ENCODE measurements at places on chromosomes 1 and 21. TPM values are rescaled to one million over a fixed set of nuclear protein-coding genes. Genes with fewer than 3 reads are reported as not detected.

- no peak overlapping the region for H3K27ac ChIP-seq
- no peaks in the 10 kb centered on the region for H3K27me3 ChIP-seq
- peaks cover 7% of the 10 kb centered on the region for H3K4me1 ChIP-seq
- no peak overlapping the region for H3K4me3 ChIP-seq
- no peaks in the 10 kb centered on the region for H3K36me3 ChIP-seq
These were observed 85.5 kb downstream of the SYT2 start for GRCh38 chr1:202624781-202625108.

GRCh38 chr1:7136166-7136953, 351.1 kb downstream of the CAMTA1 start:
- H3K4me3 ChIP-seq = no peak overlapping the region
- H3K27me3 ChIP-seq = no peaks in the 10 kb centered on the region
- no peak overlapping the region for H3K27ac ChIP-seq
- DNase-seq = no peak
- no peaks in the 10 kb centered on the region for H3K36me3 ChIP-seq
- no peaks in the 10 kb centered on the region for H3K4me1 ChIP-seq

DNA sequence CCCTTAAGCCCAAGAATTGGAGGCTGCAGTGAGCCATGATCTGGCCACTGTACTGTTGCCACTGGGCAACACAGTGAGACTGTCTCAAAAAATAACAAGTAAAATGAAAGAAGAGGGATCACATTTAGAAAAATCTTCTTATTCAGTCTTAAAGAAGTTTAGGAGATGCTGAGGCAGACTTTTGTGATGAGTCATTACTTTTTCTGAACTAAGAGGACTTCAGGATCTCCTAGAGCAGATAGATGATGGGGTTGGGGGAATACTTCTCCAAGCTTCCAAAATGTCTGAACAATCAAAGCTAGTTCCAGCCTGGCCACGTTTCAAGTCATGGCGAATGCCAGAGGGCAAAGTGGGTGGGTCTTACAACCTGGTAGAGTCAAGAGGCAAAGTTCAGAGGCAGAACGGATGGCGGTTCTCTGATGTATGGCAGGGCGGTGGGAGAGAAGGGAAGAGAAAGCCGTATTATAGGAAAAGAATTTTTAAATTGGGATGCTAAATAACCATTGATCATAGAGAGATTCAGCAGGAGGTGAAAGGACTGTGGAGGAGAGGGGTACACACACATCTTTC, 2.1 kb upstream of the CIART start:
- peak overlapping the region; percentile 96 for H3K27ac ChIP-seq
- H3K4me1 ChIP-seq = peaks cover 8% of the 10 kb centered on the region
- no peaks in the 10 kb centered on the region for H3K27me3 ChIP-seq
- no peak for DNase-seq

The RAB25 gene
- total RNA-seq = 62.0 TPM

The MYCL gene
- 3.6 TPM for total RNA-seq

- H3K36me3 ChIP-seq = no peaks in the 10 kb centered on the region
- no peak overlapping the region for H3K27ac ChIP-seq
- H3K4me1 ChIP-seq = no peaks in the 10 kb centered on the region
- no peak for DNase-seq
These were observed 13.7 kb upstream of the RPL5 start for GRCh38 chr1:92817986-92818764.

DNA sequence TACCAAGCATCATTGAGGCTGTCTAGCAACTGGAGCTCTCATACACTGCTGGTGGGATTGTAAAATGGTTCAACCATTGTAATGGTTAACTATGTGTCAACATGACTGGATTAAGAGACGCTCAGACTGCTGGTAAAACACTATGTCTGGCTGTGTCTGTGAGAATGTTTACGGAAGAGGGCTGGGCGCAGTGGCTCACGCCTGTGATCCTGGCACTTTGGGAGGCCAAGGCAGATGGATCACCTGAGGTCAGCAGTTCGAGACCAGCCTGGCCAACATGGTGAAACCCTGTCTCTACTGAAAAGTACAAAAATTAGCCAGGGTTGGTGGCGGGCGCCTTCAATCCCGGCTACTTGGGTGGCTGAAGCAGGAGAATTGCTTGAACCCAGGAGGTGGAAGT, 4.8 kb upstream of the FCRLA start:
- no peaks in the 10 kb centered on the region for H3K36me3 ChIP-seq
- no peaks in the 10 kb centered on the region for H3K27me3 ChIP-seq
- no peak overlapping the region for H3K4me3 ChIP-seq
- no peaks in the 10 kb centered on the region for H3K4me1 ChIP-seq

- H3K4me3 ChIP-seq = no peak overlapping the region
- H3K27me3 ChIP-seq = no peaks in the 10 kb centered on the region
- H3K4me1 ChIP-seq = no peaks in the 10 kb centered on the region
- no peak for DNase-seq
- H3K36me3 ChIP-seq = no peaks in the 10 kb centered on the region
These were observed 7.5 kb upstream of the PSEN2 start for GRCh38 chr1:226862890-226863289.

GRCh38 chr21:38386967-38387366, 111.3 kb downstream of the ERG start:
- no peaks in the 10 kb centered on the region for H3K27me3 ChIP-seq
- no peak for DNase-seq
- no peak overlapping the region for H3K4me3 ChIP-seq
- H3K27ac ChIP-seq = no peak overlapping the region

DNA sequence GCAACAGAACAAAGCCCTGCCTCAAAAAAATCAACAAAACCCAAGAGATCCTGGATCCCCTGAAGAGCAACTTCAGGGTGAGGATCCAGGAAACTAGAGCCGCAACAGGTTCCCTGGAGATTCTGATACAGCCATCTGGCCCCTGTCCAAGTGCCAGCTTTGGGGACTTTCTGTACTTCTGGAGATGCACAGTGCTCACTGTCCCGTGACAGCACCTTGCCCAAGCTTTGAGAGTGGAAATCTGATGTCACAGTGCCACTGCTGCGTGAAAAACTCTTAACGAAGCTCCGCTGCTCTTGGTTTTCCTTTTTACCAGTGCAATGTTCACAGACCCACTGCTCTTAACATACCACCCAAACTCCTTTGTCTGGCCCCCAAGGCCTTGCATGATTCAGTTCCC, 26.3 kb downstream of the STK40 start:
- H3K4me1 ChIP-seq = no peaks in the 10 kb centered on the region
- no peak overlapping the region for H3K27ac ChIP-seq
- DNase-seq = no peak
- H3K36me3 ChIP-seq = peaks cover 65% of the 10 kb centered on the region

GRCh38 chr1:173451981-173452380, 25.2 kb upstream of the PRDX6 start:
- H3K4me3 ChIP-seq = no peak overlapping the region
- no peaks in the 10 kb centered on the region for H3K36me3 ChIP-seq
- DNase-seq = no peak
- H3K4me1 ChIP-seq = no peaks in the 10 kb centered on the region
- peak overlapping the region; percentile 34 for H3K27ac ChIP-seq

DNA sequence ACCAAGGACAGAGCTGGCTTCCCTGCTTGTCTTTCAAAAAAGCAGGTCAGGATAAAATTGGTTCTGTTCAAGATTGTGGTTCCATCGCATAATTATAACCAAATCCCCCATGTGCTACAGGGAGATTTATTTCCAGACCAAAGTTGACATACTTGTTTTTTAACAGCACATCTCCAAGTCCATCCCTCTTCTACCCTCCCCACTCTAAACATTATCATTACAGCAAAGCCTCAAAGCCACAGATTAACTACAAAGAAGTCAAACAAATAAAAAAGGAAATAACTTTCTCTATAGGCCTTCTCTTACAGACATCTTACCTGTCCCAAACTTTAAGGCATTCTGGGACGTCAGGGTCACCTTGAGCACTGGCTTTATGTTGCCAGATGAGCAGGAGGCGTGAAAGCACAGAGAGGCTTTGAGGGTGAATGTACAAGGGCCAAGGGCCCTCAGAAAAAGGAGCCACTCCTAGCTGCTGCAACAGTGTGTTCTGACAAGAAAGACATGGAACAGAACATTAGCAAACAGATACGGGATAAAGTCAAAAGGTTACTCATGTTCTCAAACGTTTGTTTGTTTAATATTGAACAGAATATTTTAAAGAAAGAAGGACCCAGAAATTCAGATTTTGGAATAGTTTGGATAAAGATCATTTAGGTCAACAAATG, 31.2 kb downstream of the UBR4 start:
- no peak overlapping the region for H3K4me3 ChIP-seq
- H3K36me3 ChIP-seq = peaks cover 96% of the 10 kb centered on the region
- no peaks in the 10 kb centered on the region for H3K27me3 ChIP-seq
- peak overlapping the region; percentile 52 for H3K27ac ChIP-seq
- H3K4me1 ChIP-seq = no peaks in the 10 kb centered on the region

GRCh38 chr21:45556645-45557615, 14.7 kb upstream of the SLC19A1 start:
- peak; percentile 71 for DNase-seq
- H3K36me3 ChIP-seq = no peaks in the 10 kb centered on the region
- H3K27me3 ChIP-seq = no peaks in the 10 kb centered on the region
- H3K4me1 ChIP-seq = peaks cover under 1% of the 10 kb centered on the region

The FBXO42 gene
- 21.0 TPM for total RNA-seq

GRCh38 chr1:24454673-24455072, 39.1 kb downstream of the NIPAL3 start:
- H3K36me3 ChIP-seq = peaks cover 47% of the 10 kb centered on the region
- DNase-seq = no peak
- no peaks in the 10 kb centered on the region for H3K4me1 ChIP-seq

The C4BPB gene
- total RNA-seq = 6.6 TPM

DNA sequence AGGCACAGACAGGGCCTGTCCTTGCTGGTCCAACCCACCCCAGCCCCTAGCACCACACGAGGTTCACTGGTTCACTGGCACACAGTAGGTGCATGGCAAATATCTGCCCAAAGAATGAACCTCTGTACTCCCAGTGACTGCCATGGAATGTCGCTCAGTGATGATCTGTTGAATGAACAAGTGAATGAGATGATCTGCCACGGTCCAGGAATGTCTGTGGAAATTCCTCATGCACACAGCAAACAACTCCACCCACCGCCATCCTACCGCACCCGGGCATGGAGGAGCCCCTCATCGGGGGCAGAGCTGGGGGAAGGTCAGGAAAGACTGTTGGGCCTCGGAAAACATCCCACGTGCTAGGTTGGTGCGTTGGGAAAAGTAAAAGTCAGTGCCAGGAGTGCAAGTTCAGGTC, 1.7 kb downstream of the HSPG2 start:
- peak overlapping the region; percentile 70 for H3K4me3 ChIP-seq
- H3K4me1 ChIP-seq = peaks cover 70% of the 10 kb centered on the region
- H3K27ac ChIP-seq = peak overlapping the region; percentile 75

GRCh38 chr1:200294241-200294640, 115.6 kb downstream of the ZNF281 start:
- H3K36me3 ChIP-seq = no peaks in the 10 kb centered on the region
- no peak overlapping the region for H3K4me3 ChIP-seq
- no peak overlapping the region for H3K27ac ChIP-seq
- H3K4me1 ChIP-seq = no peaks in the 10 kb centered on the region

The CASZ1 gene
- 63.6 TPM for total RNA-seq

The CNTN2 gene
- total RNA-seq = not detected

DNA sequence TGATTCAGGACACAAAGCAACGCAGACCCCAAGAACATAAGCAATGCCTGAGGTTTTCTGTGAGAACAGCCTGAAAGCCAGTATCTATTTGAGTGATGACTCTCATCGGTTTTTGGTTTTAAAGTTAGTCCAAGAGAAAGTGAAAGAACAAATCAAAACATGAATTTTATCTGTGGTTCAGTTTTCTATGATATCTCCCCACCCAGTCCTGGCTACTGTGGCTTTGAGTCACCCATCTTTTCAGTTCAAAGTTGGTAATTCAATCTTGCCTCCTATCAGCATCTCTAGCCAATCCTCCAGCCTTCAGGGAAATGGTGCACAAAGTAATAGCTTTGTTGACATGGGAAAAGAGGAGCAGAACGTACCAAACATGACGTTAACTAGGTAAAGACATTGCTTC, 40.5 kb upstream of the KRTAP19-8 start:
- no peaks in the 10 kb centered on the region for H3K27me3 ChIP-seq
- no peak overlapping the region for H3K4me3 ChIP-seq
- DNase-seq = no peak
- H3K36me3 ChIP-seq = no peaks in the 10 kb centered on the region
- H3K4me1 ChIP-seq = no peaks in the 10 kb centered on the region

The VTCN1 gene
- total RNA-seq = not detected

The TFF2 gene
- total RNA-seq = not detected

The IFI44 gene
- total RNA-seq = 63.2 TPM

- DNase-seq = no peak
- no peaks in the 10 kb centered on the region for H3K27me3 ChIP-seq
- no peak overlapping the region for H3K4me3 ChIP-seq
- H3K27ac ChIP-seq = no peak overlapping the region
These were observed 130.2 kb downstream of the CHRM3 start for GRCh38 chr1:239516579-239516978.

DNA sequence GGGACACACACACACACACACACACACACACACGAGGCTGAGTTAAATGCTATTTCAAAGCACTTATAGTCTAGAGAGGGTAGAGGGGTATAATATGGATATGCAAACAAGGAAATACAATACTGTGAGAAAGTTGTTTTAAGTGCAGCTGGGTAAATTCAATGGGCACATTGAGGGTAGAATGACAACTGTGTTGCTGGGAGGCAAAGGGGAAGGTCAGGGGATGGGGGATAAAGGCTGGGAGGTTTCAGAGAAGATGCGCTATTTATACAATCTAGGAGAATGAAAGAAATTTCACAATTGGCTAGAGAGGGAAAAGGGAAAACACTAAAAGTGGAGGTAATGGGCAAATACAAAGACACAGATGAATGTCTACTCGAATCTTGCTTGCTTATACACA, 19.4 kb downstream of the EXTL2 start:
- no peaks in the 10 kb centered on the region for H3K36me3 ChIP-seq
- H3K27me3 ChIP-seq = no peaks in the 10 kb centered on the region
- DNase-seq = no peak
- no peaks in the 10 kb centered on the region for H3K4me1 ChIP-seq
- no peak overlapping the region for H3K4me3 ChIP-seq
- H3K27ac ChIP-seq = no peak overlapping the region

DNA sequence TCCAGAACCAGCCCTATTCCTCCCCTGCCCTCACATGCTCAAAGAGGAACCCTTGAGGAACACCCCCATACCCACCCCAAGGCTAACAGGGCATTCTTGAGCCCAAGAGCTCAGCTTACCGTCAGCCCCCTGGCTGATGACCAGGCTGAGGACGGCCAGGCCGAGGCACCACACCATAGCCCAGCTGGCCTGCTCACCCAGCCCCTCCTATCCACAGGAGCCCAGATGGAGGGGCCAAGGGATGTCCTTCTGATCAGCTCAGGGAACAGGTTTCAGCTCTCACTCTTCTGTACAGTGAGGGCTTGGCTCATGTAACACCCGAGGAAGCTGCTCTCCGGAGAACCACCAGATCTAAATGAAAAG, 2.2 kb downstream of the IGSF9 start:
- peak; percentile 26 for DNase-seq
- no peak overlapping the region for H3K27ac ChIP-seq
- no peaks in the 10 kb centered on the region for H3K36me3 ChIP-seq

DNA sequence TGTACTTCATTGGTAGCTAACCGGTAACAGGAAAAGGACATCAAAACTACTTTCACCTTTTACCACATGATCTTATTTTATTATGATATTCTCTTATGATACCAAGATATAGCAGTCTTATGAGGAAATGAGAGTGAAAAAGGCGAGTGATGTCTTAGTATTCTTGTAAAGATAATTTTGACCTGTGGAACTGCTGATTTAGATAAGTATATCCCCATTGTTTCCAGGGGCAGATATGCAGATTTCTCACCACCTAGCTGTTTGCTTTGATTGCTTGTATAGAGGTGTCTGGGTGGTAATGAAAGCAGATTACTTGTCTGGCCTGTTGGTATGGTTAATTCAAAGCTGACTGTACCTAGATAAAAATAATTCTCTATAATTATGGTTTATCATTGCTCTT, 53.1 kb downstream of the SYNJ1 start:
- no peaks in the 10 kb centered on the region for H3K27me3 ChIP-seq
- DNase-seq = no peak
- H3K36me3 ChIP-seq = peaks cover 29% of the 10 kb centered on the region
- no peak overlapping the region for H3K4me3 ChIP-seq
- H3K4me1 ChIP-seq = no peaks in the 10 kb centered on the region
